NK-92 treated with Interleukin-12 subunit alpha and Interleukin-12 subunit beta, amount 100 ng/mL, for 24 hours (cell line): ENCODE measurements at places on chromosomes 3 and 15.
A peak's percentile ranks its signal among the peaks of the same experiment; 100 is the strongest.

GRCh38 chr3:61812517-61812916 is 251.1 kb downstream of the PTPRG start:
- DNase-seq = no peak

- DNase-seq = no peak
These were observed 107.1 kb upstream of the FHIT start for GRCh38 chr3:61358364-61358763.

GRCh38 chr3:42019953-42020260 is 58.0 kb upstream of the ULK4 start:
- DNase-seq = no peak

DNA sequence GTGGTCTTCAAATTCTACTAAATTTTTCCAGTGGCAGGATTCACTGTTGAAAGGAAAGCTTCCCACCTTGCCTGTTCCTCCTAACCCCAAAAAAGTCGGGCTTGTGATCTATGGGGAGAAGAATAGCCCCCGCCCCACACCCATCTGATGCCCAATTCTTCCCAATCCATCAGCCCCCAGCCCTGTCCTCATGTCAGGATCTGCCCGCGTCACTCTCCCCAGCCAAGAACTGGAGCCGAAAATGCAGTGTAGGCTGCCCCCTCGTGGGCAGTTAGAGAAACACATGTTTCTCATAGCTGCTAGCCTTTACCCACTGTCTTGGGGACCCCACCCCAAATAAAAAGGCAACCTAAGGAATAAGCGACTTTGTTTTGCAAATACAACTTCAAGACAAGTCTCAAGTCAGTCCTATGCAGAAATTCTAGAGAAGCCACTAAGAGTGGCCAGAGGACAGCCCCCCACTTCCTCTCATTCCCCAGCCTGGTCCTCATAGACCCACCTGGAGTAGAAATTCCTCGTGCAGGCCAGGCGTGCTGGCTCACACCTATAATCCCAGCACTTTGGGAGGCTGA is 13.0 kb upstream of the CSK start:
- DNase-seq = peak; percentile 39

DNA sequence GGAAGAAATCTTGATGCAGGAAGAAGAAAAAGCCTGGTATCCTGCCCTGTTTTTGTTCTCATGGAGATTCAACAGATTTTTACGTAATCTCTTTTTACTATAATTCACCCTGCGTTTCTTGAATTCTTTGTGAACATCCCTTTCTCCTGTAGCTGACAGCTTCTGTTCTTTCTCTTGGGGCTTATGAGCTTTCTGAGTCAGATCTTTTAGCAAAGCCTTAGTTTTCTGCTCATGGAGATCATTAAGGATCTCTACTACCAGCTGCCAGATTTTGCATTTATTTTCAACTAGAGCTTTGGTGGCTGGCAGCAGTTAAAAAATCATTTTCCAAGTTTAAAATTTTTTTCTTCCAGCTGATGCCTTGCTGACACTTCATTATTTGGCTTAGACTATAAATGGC is 51.6 kb downstream of the MOBP start:
- no peak for DNase-seq

GRCh38 chr15:99719096-99719541 is 14.1 kb downstream of the LYSMD4 start:
- no peak for DNase-seq

DNA sequence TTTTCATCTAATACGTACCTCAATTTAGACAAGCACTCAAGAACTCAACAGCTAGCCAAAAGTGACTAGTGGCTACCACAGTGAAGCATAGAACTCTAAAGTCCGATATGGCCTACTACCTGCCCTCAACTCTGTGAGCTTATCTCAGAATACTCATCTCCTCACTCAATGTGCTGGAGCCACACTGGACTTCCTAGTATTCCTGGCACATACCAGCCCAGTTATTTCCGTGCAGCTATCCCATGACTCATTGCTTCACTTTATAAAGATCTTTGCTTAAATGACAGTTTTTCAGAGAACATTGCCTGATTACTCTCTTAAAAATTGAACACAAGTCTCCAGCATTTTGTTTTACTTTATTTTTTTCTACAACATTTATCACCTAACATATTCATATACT is 524.7 kb downstream of the PYDC2 start:
- no peak for DNase-seq

DNA sequence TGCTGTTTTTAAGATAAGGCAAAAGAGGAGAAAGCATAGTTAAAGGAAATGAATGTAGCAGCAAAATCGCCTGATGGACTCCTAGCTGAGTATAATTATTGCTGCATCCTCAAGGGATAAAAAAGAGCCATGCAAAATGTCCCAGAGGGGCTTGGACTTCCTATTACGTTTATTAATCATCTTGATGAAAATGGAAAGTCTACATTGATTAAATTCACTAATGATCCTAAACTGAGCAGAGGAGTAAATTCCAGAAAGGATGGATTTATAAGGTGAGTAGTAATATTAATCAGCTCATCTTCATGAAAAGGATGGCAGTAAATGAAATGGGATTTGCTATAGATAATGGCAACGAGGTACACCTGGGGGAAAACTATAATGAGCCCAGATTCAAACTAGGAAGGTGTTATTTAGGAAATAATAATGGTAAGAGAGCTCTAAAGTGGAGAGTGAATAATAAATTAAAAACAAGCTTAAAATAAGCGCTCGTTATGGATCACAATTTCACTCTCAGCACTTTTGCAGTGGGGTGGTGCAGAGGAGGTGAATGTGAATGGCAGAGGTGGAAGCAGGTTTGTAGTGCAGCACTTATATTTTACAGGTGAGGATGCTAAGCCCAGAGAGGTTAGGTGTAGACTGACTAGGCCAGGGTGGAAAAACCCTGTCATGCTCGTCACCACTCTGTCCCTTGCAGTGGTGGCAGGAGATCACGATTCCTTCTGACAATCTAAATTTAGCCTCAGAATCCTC is 22.3 kb downstream of the IL5RA start:
- DNase-seq = no peak

DNA sequence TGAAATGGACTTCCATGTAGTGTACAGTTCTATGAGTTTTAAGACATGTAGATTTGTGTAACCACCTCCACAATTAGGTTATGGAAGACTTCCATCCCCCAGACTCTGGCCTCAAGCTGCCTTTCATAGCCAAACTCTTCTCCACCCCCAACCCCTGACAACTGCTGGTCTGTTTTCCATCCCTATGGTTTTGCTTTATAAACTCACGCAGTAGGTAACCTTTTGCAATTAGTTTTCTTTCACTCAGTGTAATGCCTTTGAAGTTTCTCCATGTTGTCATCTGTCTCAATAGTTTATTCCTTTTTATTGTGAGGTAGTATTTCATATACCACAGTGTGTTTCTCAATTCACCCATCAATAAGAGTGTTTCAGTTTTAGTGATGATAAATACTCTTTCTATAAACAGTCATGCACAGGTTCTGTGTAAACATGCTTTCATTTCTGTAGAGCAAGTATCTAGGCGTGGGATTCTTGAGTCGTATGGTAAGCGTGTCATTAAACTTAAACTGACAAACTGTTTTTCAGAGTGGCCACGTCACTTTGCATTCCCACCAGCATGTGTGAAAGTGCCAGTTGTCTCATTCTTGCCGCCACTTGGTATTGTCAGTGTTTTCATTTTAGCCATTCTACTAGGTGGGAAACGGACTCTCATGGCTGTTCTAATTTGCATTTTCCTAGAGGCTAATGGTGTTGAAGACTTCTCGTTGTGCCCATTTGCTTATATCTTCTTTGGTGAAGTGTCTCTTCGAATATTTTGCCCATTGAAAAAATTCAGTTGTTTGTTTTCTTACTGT is 47.3 kb upstream of the ALDH1A3 start:
- DNase-seq = no peak

GRCh38 chr15:39789736-39790135 is 7.1 kb upstream of the FSIP1 start:
- DNase-seq = no peak

DNA sequence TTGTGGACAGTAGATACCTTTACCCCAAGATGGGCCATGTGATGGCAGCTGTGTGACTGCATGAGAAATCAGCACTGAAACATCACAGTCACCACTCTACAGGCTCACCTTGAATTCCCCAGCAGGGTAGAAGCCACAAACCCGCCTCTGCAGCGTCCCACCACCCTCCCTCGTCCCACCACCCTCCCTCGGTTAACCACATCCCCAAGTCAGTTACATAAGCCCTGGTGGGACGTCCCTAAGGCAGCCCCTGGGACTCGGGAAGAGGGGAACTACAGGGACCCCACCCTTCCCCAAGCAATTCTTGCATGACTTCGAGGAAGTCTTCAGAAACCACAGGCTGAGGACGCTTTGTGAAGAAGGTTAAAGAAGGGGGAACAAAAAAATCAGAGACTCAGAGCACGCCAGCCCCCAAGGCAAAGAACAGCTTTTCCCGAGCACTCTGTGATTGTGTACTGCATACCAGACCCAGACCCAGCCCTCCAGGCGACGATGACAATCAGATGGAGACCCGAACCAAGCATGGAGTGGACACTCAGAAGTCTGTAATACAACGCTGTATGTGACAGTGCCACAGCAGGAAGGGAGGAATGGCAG is 60.5 kb downstream of the SH3BP5 start:
- DNase-seq = peak; percentile 68

GRCh38 chr3:7015683-7016440 is 154.9 kb downstream of the GRM7 start:
- no peak for DNase-seq

DNA sequence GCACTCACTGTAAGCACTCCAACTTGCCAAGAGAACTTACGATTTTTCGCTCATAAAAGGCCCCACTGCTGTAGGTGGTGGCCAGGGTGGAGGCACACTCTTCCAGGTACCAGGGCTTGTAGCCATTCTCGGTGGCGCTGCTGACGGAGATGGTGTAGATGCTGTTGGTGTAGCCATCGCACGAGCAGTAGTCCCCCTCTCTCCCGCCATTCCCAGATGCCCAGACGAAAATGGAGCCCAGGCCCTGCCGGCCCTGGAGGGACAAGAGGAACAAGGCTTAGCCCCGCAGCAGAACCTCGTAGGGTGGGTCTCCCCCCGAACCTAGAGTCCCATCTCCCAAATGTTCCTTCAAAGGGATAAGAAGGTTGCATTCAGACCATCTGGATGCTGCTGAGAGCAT is 96.3 kb downstream of the PCSK6 start:
- DNase-seq = no peak

GRCh38 chr15:36953346-36953745 is 147.0 kb downstream of the MEIS2 start:
- DNase-seq = no peak

- no peak for DNase-seq
These were observed 54.2 kb upstream of the RBMS3 start for GRCh38 chr3:29226706-29227105.

DNA sequence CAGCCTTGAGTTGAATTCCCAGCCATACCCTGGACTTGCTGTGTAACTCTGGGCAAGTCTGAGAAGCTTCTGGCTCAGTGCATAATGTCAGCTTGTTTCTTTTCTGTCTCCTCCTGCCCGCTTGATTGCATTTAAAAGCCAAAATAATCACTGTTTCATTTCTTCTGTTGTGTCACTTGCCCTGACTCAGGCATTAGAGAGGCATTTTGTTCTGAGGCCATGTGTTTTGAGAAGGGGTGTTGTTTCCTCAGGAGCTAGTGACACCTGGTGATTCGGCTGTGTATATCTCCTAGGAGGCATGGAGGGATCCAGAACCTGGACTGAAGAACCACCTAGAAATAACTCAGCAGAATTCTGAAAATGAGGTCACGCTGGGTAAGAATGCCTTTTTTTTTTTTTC is 16.0 kb downstream of the WDR73 start:
- DNase-seq = no peak

GRCh38 chr15:91927585-91927984 is 74.1 kb downstream of the SLCO3A1 start:
- no peak for DNase-seq

GRCh38 chr3:59245859-59246501 is 196.2 kb upstream of the CFAP20DC start:
- DNase-seq = no peak

DNA sequence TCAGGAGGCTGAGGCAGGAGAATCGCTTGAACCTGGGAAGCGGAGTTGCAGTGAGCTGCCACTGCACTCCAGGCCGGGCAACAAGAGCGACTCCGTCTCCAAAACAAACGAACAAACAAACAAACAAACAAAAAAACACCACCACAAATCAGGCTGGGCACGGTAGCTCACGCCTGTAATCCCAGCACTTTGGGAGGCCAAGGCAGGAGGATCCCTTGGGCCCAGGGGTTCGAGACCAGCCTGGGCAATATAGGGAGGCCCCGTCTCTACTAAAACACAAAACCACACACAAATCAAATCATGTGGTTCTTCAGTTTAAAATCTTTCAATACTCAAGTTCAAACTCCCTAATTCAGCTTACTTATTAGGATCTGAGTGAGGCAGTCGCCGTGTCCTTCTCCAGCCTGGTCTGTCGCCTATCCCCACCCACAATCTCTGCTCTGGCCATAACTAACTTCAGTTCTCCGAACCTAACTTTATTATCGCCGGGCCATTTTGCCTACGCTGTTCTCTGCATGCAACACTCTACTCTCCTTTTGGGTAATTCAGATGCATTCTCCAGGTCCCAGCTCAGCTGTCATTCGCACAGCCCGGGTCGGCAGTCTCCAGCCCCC is 660 bp upstream of the RTF1 start:
- DNase-seq = no peak

- DNase-seq = no peak
These were observed 45.5 kb downstream of the NEK11 start for GRCh38 chr3:131072099-131072559.

- DNase-seq = no peak
These were observed 23.7 kb downstream of the LRRK1 start for GRCh38 chr15:100942656-100943425.

DNA sequence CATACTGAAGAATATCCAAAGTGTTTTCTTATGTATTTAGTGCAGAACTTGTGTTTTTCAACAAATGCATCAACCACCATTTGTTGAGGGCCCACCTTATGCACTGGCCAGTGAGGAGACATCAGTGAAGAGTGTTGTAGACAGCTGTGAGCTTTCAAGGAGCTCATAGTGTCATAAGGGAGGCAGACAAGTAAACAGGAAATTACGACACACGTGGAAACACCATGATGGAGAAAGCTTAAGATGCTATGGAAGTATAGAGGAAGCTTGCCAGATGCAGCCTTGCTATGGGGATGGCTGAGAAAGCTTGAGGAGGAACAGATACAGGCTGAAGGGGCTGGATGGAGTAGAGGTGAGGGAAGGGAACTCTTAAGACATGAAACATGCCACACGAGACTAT is 50.8 kb upstream of the PSMD6 start:
- DNase-seq = no peak

DNA sequence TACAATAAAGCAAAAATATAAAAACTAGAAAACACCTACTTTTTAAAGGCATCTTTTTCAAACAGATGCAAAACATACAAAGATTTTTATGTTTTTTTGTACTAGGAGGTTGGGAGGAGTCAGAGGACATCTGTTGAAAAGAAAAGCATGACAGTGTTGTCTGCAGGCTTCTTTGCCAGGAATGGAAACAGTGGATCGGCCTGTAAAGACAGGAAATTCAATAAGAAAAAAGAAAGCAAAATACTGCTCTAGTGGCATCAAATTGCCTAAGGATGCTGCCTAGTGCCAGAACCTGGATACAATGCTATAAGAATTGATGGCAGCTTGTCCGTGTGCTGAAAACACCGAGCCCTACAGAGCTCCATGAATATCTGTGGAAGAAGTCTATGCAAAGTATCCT is 69.9 kb downstream of the TBC1D5 start:
- no peak for DNase-seq
